ENCODE measurements at places on chromosomes 13 and 19.
A peak's percentile ranks its signal among the peaks of the same experiment; 100 is the strongest.

DNA sequence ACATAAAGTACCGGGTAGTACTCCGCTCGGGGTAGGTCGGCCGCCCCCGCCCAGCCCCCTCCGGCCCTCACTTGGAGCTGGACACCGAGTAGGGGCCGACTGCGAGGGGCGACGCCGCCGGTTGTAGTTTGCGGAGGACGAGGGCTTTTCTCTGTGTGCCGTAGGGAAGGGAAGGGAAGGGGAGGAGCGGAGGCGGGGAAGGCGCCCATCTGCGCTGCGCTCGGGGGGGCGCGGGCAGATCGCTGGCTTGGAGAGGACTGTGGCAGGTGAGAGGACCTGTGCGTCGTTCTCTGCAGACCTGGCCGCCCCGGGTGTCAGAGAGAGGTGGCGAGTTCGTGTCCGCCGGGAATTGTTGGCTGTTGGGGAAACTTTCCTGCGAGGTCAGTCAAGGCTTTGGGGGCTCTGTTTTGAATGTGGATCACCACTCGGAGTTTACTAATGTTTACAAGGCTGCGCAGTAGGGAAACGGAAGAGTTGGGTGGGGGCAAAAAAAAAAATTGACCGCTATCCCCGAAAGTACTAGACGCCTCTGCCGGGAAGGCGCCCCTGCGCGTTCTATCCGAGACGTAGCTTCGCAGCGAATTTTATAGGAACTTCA, 1.4 kb downstream of the ING1 start:
- peak overlapping the region; percentile 89 for H3K4me3 ChIP-seq
- H3K36me3 ChIP-seq, result no peaks in the 10 kb centered on the region
- peaks cover 31% of the 10 kb centered on the region for H3K4me1 ChIP-seq
- no peak for DNase-seq
- H3K27me3 ChIP-seq, result no peaks in the 10 kb centered on the region

- H3K27me3 ChIP-seq, result no peaks in the 10 kb centered on the region
- no peak overlapping the region for H3K27ac ChIP-seq
- no peak for DNase-seq
Observed at GRCh38 chr13:47862841-47863240, 138.2 kb downstream of the SUCLA2 start.

GRCh38 chr13:70812481-70812880, 704.2 kb upstream of the KLHL1 start:
- no peak overlapping the region for H3K4me3 ChIP-seq
- H3K36me3 ChIP-seq, result no peaks in the 10 kb centered on the region
- no peaks in the 10 kb centered on the region for H3K27me3 ChIP-seq
- no peak for DNase-seq
- H3K4me1 ChIP-seq, result no peaks in the 10 kb centered on the region

DNA sequence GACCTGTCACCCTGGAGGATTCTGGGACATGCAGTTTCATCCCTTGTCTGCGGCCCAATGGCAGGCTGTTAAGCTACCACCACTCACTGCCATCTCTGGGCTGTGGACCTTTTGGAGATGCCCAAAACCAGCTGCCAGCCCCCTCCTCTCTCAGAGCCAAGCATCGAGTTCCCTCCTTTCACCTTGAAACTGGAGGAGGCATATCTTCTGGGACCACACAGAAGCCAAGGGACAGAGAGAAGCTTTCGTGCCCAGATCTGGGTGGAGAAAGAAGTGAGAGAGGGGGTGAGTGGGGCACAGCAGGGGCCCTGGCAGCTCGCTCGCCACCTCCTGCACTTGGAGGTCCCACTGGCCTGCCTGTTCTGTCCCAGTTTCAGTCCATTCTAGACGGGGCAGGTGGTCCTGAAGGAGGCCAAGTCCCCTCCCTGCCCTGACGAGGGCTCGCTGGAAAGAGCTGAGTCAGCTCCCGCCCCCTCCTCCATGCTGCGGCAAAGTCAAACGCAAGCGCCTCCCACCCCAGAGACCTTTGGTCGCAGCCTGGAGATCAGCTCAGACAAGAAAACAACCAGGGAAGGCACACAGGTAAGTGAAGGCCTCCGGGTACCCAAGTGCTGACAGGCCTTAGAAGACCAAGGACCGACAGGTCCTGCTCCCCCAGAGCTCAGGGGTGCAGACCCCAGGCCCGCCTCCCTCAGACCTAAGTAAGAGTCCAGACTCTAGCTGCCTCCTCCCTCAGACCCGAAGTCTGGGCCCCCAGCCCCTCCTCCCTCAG, 3.8 kb downstream of the BCAT2 start:
- no peaks in the 10 kb centered on the region for H3K36me3 ChIP-seq
- H3K27me3 ChIP-seq, result no peaks in the 10 kb centered on the region
- no peak overlapping the region for H3K4me3 ChIP-seq
- H3K4me1 ChIP-seq, result peaks cover 29% of the 10 kb centered on the region
- DNase-seq, result no peak

DNA sequence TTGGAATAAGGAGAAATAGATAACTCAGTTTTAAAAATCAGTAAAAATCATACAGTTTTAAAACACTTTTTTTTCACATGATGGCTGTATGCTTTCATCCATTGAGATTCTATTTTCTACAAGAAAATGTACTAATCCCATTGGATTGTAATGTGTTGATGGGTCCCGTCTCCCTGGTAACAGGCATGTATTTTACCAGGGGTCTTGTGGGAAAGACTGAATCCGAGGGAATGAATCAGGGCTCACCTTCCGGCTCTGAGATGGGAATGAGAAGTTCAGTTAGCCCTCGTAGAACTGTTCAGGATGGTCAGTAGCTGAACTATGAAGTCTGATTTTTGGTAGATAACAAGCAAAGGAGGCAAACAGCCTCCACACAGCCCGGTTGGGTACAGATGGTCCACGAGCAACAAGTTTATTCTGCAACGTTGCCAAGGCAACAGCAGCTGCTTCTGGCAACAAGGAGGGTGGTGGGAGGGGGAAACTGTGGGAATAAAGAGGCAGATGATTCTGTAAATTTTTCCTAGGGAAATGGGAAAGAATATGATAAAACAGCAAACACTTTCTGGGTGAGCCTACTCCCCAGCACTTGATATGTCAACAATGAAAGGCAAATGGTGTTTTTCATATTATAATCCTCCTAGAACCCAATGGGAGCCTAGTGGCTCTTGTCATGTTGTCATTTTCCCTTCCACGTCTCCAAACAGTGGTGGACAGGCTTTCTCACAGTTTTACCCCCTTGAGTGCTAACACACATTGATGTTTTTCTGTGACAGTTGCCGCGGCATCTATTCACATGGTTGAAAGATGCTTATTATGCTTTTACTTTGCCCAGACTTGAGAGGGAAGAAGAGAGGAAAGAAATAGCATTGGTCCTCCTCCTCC, 12.4 kb upstream of the SIAH3 start:
- H3K27me3 ChIP-seq, result peaks cover 64% of the 10 kb centered on the region
- H3K4me1 ChIP-seq, result no peaks in the 10 kb centered on the region
- no peaks in the 10 kb centered on the region for H3K36me3 ChIP-seq
- no peak overlapping the region for H3K4me3 ChIP-seq

All from PC-9 (cell line).